NCI-H1930 (cell line): ENCODE measurements at places on chromosomes 11 and 22.
A peak's percentile ranks its signal among the peaks of the same experiment; 100 is the strongest.

DNA sequence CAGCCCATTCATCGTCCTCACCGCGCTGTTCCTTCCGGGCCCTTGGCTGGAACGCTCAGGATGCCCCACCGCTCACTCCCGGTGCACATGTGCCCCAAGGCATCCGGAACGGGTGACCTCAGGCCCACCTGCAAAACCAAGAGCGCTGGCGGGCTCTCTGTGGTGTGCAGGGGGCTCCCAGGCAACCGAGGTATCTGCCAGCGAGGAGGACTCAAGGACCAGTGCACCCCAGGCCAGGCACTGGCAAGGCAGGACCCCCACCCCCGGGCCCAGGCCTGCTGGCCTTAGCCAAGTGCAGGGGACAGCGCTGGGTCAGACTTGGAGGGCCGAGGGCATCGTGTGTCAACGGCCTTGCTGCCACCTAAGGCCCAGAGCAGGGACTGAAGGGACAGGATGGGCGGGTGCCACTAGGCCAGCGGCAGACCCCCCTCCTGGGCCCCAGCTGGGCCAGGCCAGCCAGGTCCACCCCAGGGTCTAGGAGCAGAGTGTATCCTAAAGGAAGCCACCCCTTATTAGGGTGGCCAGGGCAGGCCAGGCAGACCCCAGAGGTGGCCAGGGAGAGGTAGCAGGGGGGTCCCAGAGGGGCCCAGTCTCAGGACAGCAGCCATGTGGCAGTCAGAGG is 8.5 kb downstream of the TNNT3 start:
- DNase-seq, result no peak

DNA sequence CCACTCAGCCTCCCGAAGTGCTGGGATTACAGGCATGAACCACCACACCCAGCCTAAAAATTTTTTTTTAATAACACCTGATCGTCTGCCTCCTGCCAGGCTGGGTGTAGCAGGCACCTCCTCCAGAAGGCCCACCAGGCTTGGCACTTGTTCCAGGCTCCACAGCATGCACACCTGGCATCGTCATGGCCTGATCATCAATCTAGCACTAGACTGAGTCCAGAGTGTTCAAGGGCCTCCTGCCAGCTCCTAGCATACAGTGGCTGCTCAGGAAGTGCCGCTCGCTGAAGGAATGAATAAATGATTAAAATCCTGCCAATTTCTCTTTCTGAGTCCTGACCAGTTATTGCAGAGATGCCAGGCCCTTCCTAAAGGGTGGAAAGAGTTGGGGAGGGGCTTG is 3.5 kb upstream of the PDGFB start:
- DNase-seq, result no peak

GRCh38 chr22:33018232-33018864 is 39.8 kb downstream of the SYN3 start:
- peak; percentile 26 for DNase-seq

DNA sequence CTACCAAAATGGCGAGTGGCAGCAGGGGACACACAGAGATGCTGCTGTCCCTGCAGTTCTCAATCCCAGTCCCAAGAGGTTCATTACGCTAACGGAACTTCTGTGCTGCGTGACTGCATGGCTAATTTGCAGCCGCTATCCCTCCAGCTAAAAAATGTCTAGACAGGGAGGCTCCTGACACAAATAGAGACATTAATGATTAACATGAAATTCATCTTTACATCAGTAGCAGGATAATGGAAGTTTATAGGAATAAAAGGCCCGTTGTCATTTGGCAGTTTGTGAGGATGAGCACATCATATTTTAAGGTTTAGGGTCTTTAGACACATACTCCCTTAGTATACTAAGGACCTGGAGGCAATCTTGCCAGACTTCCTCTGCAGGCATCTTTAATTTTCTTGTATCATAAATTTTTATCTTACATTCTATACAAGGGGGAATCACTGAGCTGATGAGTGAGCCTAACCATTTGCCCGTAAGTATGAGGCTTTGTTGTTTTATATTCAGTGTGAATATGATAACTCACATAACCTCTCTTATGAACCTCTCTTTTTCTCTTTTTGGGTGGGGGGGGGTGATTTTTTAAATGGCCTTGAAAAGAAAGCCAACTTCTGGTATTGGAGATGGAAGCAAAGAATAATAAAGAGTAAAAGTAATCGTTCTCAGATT is 99.8 kb upstream of the OR9G4 start:
- no peak for DNase-seq

DNA sequence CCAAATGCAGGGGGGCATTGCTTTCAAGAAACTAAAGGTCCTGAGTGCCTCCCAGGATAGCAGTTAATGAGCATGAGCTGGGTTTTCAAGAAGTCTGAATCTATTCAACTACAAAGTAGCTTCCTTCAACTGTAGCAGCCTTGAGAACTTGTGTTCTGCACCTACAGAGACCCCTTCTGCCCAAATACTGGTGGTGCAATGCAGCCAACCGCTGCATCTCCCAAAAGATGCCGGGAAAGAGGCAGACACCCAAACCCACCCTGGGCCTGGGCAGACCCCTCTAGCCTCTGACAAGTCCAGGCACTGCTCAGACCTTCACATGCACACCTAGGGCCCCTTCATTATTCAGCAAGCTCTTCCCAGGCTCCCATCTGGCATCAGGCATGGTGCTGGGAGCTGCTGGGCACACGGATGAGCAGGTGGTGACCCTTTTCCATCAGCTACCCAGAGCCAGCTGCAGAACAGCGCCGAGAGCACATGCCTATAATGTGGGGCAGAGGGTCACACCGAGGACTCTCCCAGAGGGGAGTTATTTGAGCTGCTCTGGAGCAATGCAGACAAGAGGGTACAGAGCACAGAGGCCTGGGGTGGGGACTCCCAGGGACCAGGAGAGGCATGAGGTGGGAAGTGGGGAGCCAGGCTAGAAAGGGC is 44.9 kb upstream of the ETS1 start:
- DNase-seq, result no peak

DNA sequence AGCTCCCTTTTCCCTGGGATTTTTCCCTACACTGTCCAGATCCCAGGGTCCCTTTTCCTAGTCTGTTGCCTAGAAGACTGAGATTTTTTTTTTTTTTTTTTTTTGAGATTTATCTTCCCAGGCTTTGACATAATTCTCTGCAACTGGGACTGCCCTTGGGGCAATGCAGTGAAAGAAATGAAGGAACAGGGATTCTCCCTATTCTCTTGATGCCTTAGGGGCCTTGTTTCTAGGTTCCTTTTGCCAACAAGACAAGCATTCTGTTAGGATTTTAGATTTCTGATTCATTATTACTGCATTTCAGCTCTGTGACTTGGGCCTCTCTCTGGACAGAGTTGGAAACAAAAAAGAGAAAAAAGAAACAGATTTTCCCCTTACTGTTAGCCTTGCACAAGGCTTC is 47.3 kb downstream of the QSER1 start:
- no peak for DNase-seq

DNA sequence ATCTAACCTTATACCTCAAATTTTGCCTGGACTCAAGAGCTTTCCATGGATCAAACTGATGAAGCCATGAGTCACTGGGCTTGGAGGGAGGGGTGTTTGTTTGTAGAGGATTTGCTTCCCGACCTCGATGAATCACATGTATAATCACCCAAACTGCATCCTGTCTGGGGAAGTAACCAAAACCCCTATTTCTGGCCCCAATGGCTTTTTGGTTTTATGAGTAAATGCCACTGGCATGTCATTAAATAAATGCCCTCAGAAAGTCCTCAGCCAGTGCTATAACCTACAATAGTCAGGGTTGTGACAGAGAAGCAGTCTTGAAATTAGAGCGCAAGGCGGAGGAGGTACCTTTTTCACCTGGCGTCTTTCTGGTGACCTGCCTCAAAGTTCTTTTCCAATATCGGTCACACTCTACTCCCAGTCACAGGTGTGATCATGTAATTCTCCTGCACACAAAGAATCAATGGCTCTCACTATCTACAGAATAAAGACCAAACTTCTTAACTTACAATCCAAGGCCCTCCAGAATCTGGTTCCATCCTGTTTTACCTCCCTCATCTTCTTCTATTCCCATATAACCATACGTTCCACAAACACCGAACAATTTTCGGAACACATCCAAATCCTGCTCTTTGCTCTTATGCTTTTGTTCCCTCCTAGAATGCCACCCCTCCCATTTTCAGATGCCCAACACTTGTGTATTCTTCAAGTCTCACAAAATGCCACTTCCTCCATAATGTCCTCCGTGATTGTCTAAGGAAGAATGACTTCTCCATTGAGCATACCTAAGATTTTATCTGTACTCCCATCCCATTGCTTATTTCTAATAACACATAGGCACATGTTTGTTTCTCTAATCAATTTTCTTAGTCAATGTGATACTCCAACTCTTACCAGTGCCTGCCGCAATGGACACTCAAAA is 81.3 kb upstream of the BLID start:
- no peak for DNase-seq

- DNase-seq, result no peak
Measured at GRCh38 chr11:128628686-128629085, 41.3 kb upstream of the ETS1 start.

DNA sequence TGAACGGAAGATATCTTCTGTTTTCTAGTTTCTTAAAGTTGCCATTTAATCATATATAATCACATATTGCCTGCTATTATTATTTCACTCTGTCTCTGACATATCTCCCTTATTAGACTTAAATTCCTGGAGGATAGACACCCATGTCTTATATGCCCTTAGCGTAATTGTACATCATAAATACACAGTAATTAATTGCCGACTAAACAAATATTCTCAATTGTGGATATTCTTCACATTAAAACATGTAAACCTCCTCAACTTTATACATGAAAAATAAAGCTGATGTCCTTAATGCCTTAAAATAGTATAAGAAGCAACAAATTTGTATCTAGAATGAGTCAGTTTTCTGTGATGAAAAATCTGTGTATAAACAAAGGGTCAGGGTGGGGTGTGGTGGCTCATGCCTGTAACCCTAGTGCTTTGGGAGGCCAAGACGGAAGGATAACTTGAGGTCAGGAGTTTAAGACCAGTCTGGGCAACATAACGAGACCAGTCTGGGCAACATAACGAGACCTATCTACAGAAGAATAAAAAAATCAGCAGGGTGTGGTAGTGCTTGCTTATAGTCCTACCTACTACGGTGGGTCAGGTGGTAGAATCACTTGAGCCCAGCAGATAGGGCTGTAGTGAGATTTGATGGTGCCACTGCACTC is 6.1 kb downstream of the ZDHHC13 start:
- DNase-seq, result no peak

GRCh38 chr22:31618057-31618456 is 44.0 kb downstream of the PISD start:
- DNase-seq, result no peak

- no peak for DNase-seq
Measured at GRCh38 chr22:28958611-28959010, 75.2 kb downstream of the ZNRF3 start.

DNA sequence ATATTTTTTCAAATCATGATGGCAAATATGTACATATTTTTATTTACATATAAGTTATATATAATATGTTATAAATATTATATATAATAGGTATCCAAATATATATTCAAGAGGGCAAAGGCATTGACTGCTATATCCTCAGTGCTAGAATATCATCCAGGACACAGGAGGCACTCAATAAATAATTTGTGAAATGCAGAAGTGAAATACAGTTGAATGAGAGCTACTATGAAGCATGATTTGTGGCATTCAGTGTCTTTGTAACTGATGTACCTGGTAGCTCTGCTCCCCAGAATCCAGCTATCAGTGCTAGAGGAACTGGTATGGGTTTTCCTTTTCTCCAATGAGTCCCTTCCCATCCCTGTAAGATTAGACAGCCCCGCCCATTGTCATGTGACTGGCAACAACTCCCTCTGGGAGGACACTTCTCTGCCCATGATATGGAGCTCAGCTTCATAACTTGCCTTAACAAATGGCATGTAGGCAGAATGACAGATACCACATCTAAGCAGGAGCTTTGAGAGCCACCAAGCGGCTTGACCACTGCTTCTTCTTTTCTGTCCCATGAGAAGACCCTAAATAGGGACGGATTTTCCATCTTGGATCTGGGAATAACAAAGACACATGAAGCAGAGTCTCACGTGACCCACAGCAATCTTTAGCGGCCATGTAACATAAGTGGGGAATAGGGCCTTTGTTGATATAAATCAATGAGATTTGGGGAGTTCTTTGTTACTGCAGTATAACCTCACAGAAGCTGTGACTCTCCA is 10.2 kb upstream of the CD82 start:
- DNase-seq, result no peak

DNA sequence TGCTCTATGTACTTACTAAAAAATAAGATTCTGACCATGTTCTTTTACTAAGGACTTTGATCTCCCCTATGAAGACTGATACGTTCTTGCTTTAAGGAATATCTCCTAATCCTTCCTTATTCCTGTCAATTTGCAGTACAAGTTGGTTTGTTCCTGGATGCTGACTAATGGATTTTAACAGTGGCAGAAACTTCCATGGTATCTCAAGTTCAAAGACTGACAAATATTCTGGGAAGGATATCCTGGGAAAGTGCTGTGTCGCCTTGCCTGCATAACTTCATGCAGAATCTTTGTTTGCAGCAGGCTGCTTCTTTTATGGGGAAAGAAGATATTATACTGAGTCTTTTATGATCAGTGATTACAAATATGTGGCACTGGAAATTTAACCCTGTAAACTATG is 8.4 kb upstream of the OR52J3 start:
- DNase-seq, result no peak

GRCh38 chr11:130315354-130315970 is 745 bp upstream of the ZBTB44 start:
- no peak for DNase-seq

GRCh38 chr11:57761301-57762234 is at the start of gene CTNND1:
Gene CTNND1, plus strand, starts transcription at chr11:57761802. Its CDS starts 29,677 bp downstream, at chr11:57791479.
- peak; percentile 27 for DNase-seq

- peak; percentile 50 for DNase-seq
Measured at GRCh38 chr11:65884716-65885092, 3.6 kb downstream of the FIBP start.

- no peak for DNase-seq
Measured at GRCh38 chr11:59667812-59668187, 1.0 kb downstream of the PATL1 start.

GRCh38 chr11:291281-292210 is 2.6 kb downstream of the PGGHG start:
- DNase-seq, result no peak

DNA sequence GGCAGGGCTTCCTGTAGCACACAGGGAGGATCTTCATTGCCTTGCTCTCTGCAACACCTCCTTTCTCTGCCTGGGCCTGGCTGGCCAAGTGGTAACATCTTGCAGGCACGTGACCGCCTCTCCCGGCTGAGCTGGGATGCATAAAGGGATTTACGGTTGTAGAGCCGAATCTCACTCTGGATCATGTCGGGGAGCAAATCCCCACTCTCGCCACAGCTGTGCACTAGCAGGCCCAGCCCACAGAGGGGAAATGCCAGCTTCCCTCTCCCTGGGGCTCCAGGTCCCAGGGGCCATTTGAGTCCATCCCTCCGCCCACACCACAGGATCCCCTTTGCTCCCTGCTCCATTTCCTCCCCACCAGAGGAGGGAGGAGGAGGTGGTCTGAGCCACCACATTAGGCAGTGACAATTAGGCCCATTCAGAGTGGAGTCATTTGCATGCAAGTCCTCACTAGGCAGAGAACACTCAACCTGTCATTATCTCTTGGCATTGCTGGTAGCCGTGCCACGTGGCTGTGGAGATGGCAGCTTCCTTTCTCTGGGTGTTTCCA is 196.7 kb downstream of the DSCAML1 start:
- no peak for DNase-seq

- DNase-seq, result no peak
Measured at GRCh38 chr11:132588366-132588765, 943.9 kb downstream of the OPCML start.
